ENCODE measurements at places on chromosomes 7 and 10.

GRCh38 chr7:16668049-16668858, 22.3 kb downstream of the BZW2 start:
- no peak for DNase-seq

DNA sequence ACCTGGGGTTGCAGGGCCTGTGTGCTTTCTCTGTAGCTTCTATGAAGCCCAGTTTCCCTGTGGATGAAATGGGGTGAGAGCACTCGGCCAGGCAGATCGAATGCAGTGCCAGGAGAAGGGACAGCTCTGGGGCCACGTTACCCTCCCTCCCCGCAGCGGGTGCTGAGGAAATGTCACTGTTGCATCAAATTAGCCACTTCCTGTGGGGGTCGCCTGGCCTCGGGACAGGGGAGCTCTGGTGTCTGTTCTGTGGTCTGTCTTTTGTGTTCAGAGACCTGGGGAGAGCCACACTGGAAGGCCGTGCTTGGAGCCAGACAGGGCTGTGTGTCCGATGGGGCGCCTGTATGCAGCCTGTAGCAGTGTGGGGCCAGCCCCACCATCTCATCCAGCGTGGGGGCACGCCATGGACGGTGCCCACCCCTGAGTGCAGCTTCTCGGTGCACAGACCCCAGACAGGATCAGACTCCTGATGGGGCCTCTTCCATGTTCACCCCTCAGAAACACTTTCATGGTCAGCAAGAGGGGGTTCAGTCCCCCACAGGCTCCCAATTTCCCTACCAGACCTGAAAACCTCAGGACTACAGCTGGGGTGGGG, 13.6 kb downstream of the TTYH3 start:
- DNase-seq = no peak

- DNase-seq = no peak
Observed at GRCh38 chr10:48613016-48613415, 8.1 kb upstream of the ARHGAP22 start.

DNA sequence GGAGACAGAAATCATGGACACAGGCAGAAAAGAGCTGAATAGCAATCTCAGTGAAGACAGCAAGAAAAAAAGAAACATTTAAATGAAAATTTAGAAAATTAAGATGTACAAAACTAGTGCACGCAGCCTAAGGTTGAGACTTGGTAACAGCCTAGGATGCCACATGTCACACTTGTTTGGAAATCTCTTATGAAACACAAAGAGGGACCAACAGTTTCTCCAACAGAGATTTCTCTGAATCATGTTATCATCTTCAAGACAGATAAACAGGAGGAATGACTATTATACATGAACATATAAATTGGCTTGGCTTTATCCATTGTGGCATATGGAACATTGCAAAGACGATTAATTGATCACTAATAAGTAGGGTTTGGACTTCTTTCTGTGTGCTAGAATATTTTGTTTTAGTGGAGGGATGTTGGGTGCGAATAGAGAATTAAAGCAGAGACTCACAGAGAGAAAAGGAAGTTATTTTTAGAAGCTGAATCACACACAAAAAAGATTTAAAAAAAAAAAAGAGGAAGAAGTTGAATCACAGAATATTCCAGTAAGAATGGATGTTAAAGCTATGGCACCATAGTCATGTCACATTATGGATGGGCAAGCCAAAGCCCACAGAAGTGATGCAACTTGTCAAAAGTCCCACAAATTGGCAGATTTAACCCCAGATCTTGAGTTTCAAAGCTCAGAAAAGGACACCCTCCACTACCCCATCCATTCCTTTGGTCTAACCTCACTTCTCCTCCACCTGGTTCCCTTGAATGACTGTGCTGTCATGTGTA, 91.6 kb downstream of the MYOF start:
- DNase-seq = no peak

- no peak for DNase-seq
Observed at GRCh38 chr7:66921918-66922486, 977 bp downstream of the TMEM248 start.

- DNase-seq = no peak
Observed at GRCh38 chr7:13099154-13099795, 411.8 kb downstream of the ARL4A start.

GRCh38 chr7:50085344-50085743, 7.7 kb downstream of the ZPBP start:
- DNase-seq = no peak

- DNase-seq = no peak
Observed at GRCh38 chr10:91210435-91210834, 10.0 kb upstream of the PCGF5 start.

- DNase-seq = no peak
Observed at GRCh38 chr7:370259-370625, 80.3 kb downstream of the FOXL3 start.

GRCh38 chr10:80199828-80200227, 5.5 kb downstream of the ANXA11 start:
- DNase-seq = no peak

- no peak for DNase-seq
Observed at GRCh38 chr10:102812231-102812876, 24.9 kb downstream of the CYP17A1 start.

DNA sequence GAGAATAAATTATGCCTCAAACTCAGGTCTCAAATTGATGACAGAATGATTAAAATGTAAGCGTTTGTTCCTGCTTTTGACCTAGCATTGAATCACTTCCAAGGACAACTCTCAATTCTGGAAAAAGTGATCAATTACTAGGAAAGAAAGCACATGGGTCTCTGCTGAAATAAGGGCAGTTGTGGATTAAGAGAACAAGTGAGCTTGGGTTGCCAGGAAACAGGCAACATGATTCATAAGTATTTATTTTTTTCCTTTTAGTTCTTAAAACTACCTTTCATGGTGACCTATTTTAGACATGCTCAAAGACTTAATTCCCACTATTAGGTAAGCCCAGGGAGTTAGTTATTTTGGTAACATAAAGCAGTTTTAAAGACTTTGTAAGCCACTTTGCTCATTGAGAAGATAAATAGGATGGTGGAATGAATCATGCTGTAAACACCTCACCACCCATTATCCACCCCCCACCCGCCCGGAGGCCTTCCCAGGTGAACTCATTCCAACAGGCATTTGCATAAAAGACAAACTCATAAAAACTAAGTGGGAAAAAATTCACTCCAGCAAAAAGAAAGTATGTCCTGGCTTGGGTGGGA, 728.3 kb downstream of the SORCS1 start:
- DNase-seq = no peak

GRCh38 chr7:151240536-151240935, 8.0 kb downstream of the SMARCD3 start:
- DNase-seq = no peak

GRCh38 chr10:74099836-74100235, 50.8 kb downstream of the AP3M1 start:
- DNase-seq = no peak

Measured in activated CD4-positive, CD25-positive, alpha-beta regulatory T cell treated with anti-CD3 and anti-CD28 coated beads, Interleukin-2, amount 50 U/mL, for 72 hours (primary cell).